ENCODE measurements at places on chromosomes 7 and 10. TPM values are rescaled to one million over a fixed set of nuclear protein-coding genes. Genes with fewer than 3 reads are reported as not detected.

CYP2C18 gene
- total RNA-seq = not detected

ITGB8 gene
- 13.9 TPM for total RNA-seq

PILRB gene
- total RNA-seq = 74.1 TPM

NUDCD3 gene
- total RNA-seq = 93.6 TPM

C10orf67 gene
- 0.15 TPM for total RNA-seq

MRC1 gene
- total RNA-seq = not detected

PAPOLB gene
- total RNA-seq = 0.40 TPM

STEAP1 gene
- total RNA-seq = 21.2 TPM

ITGA8 gene
- total RNA-seq = not detected

AGBL3 gene
- total RNA-seq = 2.5 TPM

GPR146 gene
- total RNA-seq = 2.0 TPM

CTBP2 gene
- 78.9 TPM for total RNA-seq

LOXL4 gene
- 7.8 TPM for total RNA-seq

WIPF3 gene
- 3.3 TPM for total RNA-seq

PRKG1 gene
- total RNA-seq = 6.3 TPM

KIF20B gene
- 12.6 TPM for total RNA-seq

EBLN1 gene
- not detected for total RNA-seq

VPS41 gene
- total RNA-seq = 23.2 TPM

ICA1 gene
- 3.2 TPM for total RNA-seq

TMEM273 gene
- total RNA-seq = not detected

GPR15LG gene
- total RNA-seq = not detected

OPN4 gene
- not detected for total RNA-seq

FAM180A gene
- not detected for total RNA-seq

TMEM140 gene
- not detected for total RNA-seq

ASIC3 gene
- 1.7 TPM for total RNA-seq

HKDC1 gene
- total RNA-seq = 0.44 TPM

GIMAP7 gene
- total RNA-seq = not detected
